Hindlimb muscle (tissue), 1 donor: ENCODE measurements at places on chromosomes 4 and X.

- no peak for DNase-seq
Observed at GRCh38 chr4:48635310-48635709, 144.8 kb downstream of the FRYL start.

DNA sequence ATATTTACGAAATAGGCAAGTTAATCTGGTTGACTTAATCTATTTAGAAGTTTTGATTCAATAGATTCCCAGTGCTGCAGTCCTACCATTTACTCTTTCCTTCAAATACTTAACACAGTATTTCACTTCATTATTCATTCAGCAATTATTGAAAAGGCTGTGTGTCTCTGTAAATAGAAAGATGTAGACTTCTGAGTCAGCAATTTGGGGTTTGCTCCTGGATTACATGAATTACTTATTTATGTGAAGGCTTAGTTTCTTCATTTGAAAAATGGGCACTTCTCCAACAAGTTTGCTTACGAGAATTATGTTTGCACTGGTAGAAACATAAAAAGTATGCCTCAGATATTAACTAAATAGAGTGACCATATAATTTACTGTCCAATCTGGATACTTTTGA lies 17.4 kb downstream of the ADAM29 start:
- DNase-seq: no peak

DNA sequence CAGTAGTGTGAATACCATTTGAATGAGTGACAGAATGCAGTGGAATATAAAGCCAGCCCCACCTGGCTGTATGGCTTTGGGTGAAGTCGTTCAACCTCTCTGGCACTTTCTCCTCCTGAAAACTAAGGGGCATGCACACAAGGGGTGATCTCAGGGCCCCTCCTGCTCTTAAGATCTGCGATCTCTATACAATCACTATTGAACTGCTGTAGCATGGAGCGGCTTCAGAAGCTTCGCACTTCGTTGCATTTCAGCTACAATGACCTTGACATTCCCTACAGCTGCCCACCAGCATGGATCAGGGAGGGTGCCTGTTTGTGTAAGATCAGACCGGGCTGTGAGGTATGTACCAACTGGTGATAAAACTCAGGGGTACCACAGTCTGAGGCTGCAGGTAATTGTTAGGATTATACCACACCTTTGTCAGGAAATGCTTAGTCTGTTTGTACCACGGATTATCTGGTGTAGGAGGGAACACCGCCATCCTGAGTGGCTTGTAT lies 85.2 kb downstream of the AASDH start:
- DNase-seq: no peak

GRCh38 chr4:129350834-129351721 lies 255.1 kb downstream of the C4orf33 start:
- DNase-seq: peak; percentile 54

DNA sequence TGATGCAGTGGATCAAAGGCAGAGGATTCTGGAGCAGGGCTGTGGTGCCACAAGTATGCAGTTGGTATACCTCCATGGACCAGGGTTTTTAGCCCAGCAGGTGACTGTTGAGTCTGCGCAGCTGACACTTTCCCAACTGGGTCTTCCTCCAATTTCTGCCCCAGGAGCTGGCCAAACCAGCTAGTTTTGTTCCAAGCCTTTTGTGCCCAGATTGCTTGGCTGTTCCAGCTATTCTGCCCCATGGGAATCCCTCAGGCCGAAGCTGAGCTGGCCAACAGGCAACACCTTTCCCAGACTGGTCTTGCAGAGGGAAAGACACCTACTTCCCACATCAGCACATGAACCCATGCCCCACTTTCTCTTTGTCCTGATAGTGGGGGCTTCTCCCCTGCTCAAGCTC lies 22.8 kb upstream of the ANKRD17 start:
- no peak for DNase-seq

GRCh38 chr4:185424905-185425646 lies 688 bp downstream of the UFSP2 start:
- DNase-seq: no peak

GRCh38 chr4:103272174-103272573 lies 74.0 kb upstream of the CENPE start:
- DNase-seq: no peak

DNA sequence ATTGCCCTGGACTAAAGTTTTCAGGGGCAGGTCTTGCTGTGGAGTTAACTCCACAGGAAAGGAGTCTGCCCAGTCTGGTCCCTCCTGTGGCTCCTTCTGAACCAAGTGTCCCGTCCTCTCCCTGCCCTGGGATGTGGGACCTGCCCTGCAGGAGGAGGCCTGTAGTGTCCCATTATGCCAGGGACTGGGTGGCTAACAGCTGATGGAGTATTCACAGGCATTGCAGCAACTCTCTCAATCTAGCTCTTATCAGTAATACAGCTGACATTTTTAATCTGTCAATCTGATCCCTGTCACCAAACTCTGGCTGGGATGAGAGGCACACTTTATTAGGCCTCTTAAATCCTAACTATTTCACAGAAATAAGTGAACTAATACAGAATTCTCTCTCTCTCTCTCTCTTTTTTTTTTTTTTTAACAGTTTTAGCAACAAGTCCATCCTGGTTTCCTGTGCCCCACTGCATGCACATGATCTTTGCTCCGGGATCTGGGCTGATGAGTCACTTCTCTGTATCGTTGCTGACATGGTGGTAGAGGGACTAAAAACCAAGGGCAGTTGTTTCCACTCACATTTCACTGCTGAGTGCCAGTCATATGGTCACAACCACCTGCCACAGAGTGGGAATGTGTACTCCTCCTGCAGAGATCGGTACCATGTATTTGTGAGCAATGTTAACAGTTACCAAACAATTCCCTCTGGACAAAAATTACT lies 39.1 kb downstream of the HAND2 start:
- no peak for DNase-seq
